ENCODE measurements at places on chromosomes 5 and 9.

DNA sequence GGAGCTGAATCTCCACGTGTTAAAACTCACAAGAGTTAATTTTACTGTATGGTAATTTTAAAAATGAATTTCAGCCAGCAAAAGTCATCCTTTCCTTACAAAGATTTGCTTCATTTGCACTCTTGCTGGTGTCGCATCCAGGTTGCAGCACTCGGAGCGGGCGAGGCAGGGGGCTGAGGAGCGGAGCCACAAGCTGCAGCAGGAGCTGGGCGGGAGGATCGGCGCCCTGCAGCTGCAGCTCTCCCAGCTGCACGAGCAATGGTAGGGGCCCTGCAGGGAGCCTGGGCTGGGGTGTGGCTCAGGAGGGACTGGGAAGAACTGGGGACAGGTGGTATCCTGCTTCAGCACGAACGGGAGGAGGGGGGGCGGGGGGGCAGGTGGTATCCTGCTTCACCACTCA lies 27.1 kb downstream of the HNRNPH1 start:
- DNase-seq: no peak

DNA sequence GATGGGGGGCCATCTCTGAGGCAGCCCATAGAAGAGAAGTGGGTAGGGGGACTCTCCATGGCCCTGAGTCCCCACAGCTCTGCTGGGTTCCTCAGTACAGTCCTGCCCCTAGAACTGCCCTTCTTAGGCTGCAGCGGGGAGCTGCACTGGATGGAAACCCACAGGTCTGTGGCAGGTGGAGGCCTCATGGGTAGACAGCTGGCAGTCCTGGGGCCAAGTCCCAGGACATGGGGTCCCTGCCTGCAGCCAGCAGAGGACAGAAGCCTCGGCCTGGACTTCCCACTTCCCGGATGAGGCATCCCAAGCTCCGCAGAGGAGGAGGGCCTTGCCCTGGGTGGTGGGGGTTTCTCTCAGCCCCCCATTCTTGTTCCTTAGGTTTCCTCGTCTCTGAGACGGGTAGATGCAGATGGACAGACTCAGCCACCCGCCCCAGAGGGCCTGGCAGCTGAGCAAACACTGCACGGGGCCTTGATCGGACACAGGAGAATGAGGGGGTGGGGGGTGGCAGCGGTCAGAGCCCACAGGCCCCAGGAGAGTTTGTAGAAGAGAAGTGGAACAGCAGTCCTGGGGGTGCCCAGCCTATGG lies 153.8 kb downstream of the C9orf50 start:
- DNase-seq: no peak

DNA sequence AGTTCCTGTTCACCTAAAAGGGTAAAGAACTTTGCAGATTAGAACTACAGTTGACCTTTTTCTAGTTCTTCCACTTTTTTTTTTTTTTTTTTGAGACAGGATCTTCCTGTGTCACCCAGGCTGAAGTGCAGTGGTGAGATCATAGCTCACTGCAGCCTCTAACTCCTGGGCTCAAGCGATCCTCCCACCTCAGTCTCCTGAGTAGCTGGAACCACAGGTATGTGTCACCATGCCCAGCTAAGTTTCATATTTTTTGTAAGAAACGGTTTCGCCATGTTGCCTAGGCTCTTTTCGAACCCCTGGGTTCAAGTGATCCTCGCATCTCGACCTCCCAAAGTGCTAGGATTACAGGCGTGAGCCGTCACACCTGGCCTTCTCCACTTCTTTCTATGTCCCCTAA lies 39.7 kb upstream of the TNFAIP8 start:
- no peak for DNase-seq

DNA sequence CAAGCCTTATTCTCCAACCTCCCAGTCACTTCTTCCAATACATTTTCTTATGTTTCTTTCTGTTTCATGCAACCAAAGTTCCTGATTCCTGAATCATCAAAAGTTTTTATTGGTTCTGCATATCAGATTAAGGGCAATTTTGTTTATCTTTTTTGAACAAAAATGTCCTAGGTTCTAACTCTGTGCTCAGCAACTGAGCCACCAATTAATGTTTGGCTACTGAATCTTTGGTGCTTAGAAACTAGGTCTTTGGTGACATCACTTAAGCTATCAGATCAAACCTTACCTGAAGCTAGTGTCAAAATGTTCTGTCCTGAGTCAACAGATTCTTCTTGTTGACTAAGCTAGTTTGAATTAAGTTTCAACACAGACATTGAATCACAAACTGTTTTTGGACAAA lies 56.1 kb downstream of the FGF18 start:
- DNase-seq: no peak

- no peak for DNase-seq
Measured at GRCh38 chr9:89884356-89885083, 279.7 kb downstream of the GADD45G start.

GRCh38 chr5:72363166-72363802 lies 43.1 kb downstream of the PTCD2 start:
- DNase-seq: no peak

DNA sequence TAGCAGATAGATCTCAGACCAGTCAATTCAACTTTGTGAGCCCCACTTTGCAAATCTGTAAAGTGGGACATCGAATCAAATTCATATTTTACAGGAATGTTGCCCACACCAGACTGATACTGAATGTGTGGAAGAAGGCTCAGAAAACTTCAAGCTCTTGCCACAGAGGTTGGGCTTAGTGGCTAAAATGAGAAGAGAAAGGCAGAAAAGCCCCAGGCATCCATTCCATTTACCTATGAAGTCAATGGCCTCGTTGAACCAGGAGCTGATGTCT lies 1.7 kb downstream of the DUSP1 start:
- no peak for DNase-seq

DNA sequence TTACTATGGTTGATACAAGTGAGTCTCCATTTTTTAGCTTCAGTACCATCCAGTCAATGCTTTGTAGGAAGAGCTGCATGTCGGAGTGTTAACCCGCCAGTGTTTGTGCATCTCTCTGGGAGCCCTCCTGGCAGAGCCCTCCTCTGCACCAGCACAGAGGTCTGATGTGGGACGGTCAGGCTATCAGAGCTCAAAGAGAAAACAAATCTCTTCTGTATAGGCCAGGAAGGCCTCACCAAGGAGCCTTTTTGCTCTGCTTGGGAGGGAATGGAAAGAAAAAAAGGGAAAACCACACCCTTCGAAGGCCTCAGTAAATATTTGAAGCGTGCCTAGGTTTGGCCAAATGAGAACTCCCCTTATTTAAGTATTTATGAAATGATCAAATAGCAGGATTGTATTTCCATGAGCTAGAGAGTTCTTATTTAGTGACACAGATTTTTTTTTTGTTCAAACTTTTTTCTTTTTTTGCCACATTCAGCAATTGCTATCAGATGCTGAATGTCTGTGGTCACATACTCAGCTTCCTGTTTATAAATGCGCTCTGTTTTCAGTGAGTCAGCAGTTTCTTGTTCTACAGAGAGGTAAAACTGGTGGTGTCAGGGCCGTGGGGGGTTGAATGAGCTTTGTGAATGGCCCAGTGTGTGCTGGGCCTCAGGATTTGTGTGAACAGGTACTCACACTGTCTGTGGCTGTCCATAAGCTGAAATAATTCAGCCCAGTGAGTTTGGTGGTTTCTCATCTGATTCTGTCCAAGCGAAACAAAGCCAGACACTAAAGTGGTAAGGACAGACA lies 226.6 kb downstream of the SNX18 start:
- peak; percentile 20 for DNase-seq

DNA sequence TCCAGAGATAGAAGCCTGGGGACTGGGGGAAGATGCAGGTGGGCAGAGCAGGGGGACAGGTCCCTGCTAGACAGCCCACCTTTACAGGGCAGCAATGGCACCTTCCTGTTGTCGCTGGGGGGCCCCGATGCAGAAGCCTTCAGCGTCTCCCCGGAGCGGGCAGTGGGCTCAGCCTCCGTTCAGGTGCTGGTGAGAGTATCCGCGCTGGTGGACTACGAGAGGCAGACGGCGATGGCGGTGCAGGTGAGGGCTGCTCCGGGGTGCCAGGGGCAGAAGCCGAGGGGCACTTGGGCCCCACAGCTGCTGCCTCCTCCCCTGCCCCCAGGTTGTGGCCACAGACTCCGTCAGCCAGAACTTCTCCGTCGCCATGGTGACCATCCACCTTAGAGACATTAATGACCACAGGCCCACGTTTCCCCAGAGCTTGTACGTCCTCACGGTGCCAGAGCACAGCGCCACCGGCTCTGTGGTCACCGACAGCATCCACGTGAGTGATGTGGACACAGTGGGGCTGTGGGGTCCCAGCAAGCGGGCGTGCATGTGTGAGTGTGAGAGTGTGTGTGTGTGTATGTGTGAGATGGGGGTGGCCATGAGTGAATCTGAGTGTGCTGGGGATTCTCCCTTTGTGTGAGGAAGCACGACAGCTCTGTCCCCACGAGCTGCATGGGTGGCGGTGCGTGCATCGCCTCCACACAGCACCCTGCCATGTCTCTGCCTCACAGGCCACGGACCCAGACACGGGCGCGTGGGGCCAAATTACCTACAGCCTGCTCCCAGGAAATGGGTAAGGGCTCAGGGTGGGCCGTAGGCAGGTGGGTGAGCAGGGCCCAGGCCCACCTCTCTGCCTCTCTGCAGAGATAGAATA lies 28.4 kb downstream of the CDHR2 start:
- DNase-seq: no peak

- no peak for DNase-seq
Measured at GRCh38 chr9:33161011-33161588, 6.0 kb downstream of the B4GALT1 start.

DNA sequence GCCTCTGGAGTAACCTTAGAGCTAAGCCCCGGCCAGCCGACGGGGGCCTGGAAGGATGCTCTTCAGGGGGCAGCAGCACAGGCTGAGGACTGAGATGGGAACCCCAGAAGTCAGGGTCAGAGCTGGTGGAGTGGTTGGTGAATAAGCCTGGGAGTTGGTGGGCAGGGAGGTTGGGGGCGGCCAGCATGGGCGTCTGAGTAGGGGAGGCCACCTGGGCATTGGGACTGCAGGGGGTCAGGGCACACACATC lies 14.4 kb downstream of the NINJ1 start:
- DNase-seq: no peak

GRCh38 chr9:112184946-112185345 lies 9.8 kb upstream of the SUSD1 start:
- no peak for DNase-seq

GRCh38 chr9:93890436-93890935 lies 64.7 kb downstream of the BARX1 start:
- DNase-seq: no peak

DNA sequence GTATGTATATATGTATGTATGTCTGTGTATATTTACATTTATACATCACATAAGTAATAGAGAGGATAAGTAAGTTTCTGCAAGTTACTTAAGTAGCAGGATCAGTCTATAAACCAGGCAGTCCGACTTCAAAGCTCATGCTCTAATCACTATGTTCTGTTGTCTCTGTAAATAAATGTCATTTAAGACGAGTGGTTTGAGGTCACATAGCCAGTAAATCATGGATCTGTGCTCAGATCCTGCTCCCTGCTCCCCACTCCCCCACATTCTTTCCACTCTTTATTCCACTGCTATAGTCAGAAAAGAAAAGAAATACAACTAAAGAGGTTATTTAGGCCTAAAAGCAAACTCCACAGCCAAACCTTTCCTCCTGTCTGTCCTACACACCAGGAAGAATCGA lies 90.4 kb downstream of the SERINC5 start:
- DNase-seq: no peak

Data from stimulated activated CD8-positive, alpha-beta memory T cell treated with anti-CD3 and anti-CD28 coated beads, Interleukin-2, amount 100 ng/mL, for 1 hour (primary cell).